ENCODE measurements at places on chromosomes 16 and 17.
A peak's percentile ranks its signal among the peaks of the same experiment; 100 is the strongest.

- DNase-seq: no peak
Observed at GRCh38 chr16:88591577-88592021, 21.4 kb downstream of the ZC3H18 start.

GRCh38 chr17:50708050-50709000 is 611 bp upstream of the ANKRD40 start:
- peak; percentile 46 for DNase-seq

DNA sequence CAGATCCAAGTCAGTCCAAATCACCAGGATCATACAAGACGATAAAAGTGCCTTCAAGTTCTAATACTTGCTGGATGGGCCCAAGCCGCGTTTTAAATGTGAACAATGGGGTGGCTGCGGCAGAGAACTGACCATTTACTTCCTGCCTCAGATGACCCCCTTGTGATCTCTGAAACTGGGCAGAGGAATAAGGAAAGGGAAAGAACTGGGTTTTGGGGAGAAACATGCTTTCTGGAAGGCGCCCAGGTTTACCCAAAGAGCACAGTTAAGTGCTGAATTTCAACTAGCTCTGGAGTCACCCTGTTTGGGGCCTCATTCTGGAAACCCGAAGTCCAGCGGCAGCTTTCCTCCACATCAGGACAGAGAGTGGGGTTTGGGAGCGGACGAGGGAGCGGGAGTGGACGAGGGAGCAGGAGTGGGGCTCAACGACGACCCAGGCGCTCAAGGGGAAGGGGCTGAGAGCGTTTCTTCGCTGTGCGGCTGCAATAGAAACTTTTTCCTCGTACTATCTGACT is 1.6 kb downstream of the FAM20A start:
- no peak for DNase-seq

GRCh38 chr16:29745853-29746345 is at the start of gene C16orf54:
Gene C16orf54, minus strand, starts transcription at chr16:29745990. Its CDS starts 1,039 bp downstream, at chr16:29744951.
- DNase-seq: no peak

All from fibroblast of skin of back (primary cell).